ENCODE measurements at places on chromosomes 3 and 15.

- no peak for DNase-seq
These were observed 85.7 kb downstream of the C3orf70 start for GRCh38 chr3:185067173-185067572.

GRCh38 chr15:39850436-39850835 is 67.8 kb upstream of the FSIP1 start:
- DNase-seq, result no peak

GRCh38 chr15:43439268-43439667 is 53.7 kb downstream of the TP53BP1 start:
- no peak for DNase-seq

DNA sequence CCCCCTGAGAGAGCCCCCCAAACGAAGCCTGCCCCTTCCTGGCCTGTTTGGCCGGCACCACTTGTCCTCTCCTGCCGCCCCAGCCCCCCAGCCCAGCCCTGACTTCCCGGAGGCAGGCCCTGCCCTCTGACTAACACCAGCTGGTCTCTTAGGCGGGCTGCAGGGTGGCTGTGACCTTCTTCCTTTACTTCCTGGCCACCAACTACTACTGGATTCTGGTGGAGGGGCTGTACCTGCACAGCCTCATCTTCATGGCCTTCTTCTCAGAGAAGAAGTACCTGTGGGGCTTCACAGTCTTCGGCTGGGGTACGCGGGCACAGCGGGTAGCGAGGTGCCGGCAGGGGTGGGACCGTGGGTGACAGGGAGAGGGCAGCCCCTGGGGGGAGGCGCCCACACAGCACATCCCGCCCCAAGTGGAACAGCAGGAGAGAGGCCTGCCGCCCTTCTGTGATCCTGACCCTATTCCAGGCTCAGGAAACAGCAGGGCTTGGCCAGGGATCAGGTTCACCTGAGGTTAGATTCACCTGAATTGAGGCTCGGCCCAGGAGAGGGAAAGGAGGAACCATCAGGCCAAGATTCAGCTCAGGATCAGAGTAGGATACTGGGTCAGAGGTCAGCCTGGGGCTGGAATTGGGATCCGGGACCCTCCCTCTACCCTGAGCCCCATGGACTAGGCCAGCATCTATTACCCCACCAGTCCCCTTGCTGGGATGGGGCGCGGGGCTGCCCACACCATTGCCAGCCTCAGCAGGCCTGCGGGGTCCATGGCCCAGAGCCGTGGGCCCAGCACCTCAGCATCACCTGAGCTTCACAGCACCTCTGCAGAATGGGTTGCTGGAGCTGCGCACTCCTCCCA is 21.9 kb downstream of the PTH1R start:
- DNase-seq, result no peak

DNA sequence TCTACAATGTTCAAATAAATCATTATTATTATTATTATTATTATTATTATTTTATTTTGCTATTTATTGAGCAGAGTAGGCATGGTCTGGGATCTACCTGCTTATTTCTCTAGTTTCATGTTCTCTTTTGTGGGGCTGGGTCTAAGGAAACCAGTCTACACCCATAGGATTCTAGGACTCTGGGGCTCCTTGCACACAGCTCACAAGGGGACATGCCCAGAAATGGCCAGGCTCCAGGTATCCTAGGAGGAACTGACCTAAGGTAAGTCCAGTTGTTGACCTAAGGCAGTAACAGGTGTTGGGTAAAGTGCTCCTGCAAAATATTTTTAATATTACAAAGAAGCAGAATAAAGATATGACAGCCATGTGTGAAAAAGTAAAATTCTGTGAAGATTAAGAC is 149.6 kb upstream of the TBL1XR1 start:
- DNase-seq, result no peak

DNA sequence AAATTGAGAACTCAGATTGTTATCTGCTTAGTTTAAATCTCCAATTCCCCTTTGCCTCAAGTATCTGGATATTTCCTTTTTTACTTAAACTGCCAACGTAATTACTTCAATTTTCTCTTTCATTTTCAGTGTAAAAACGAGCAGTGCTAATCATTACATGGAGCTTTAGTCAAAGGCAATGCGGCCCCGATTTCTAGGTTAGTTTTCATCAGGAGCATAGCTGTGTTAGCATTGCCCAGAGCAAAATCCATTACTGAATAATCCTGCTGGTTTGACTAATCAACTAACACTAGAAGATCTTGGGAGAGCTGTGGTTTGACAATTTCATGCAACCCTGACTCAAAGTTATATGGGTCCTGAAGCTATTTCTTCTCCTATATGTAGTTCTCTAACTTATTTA is 46.2 kb downstream of the ZPLD1 start:
- DNase-seq, result no peak

GRCh38 chr3:123767009-123767372 is 117.1 kb downstream of the MYLK start:
- DNase-seq, result no peak

GRCh38 chr3:83683937-83684598 is 1274.7 kb upstream of the CADM2 start:
- no peak for DNase-seq

GRCh38 chr15:91077029-91077428 is 23.0 kb upstream of the SV2B start:
- DNase-seq, result no peak

GRCh38 chr3:195040773-195041520 is 230.0 kb downstream of the XXYLT1 start:
- no peak for DNase-seq

- no peak for DNase-seq
These were observed 263.5 kb downstream of the NFKBIZ start for GRCh38 chr3:102112704-102113230.

DNA sequence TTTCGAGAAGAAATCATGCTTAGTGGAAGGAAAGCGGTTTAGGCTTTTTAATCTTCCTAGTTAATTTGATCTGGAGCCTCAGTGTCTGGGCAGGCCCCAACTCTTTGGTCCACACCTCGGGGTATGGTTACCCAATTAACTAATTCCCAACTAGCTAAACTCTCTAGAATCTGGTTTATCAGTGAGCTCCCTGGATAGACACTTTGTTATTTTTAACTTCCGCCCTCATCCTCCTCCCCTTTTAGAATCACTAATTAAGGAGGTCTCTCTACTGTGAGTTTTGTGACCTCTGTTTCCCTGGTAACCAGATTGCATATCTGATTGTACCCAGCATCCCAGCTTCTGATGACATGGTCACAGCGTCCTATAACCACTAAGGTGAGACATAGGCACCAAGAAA is 112.2 kb downstream of the RARB start:
- DNase-seq, result no peak

Measured in CD8-positive, alpha-beta T cell (primary cell).